ENCODE measurements at places on chromosomes 16 and 17.

- DNase-seq = no peak
These were observed 18.9 kb downstream of the KPNA2 start for GRCh38 chr17:68054296-68054900.

GRCh38 chr16:27080895-27081294, 14.2 kb downstream of the C16orf82 start:
- DNase-seq = peak; percentile 6

DNA sequence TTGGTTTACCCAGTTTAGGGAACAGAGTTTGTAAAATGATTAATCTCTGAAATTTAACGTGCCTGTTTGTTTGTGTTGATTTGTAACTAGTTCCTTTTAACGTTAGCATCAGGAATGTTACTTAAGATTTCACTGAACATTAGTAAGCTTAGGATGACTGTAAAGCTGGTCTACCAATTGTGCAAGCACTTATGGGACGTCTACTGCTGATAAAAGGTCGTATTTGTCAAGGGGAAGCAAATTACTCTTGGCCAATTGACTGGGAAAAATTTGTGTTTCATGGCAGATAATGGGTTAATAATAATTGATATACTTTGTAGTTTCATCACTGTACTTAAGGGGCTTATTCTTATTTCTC, 11.8 kb downstream of the METTL9 start:
- DNase-seq = no peak

- DNase-seq = no peak
These were observed 25.1 kb downstream of the STAT5B start for GRCh38 chr17:42251115-42251514.

DNA sequence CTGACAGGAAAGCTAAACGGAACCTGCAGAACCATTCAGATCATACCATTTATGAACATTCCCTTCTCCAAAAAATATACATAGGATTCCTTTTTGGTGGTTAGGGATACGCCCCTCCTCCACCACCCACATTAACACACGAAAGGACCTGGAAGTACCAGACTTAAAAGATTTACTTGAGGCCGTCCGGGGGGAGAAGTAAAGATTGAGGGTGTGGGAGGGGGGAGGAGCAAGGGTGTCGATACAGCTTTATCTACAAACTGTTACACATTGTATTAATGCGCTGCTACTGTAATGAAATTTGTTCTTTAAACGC, 537 bp downstream of the PALB2 start:
- peak; percentile 2 for DNase-seq

- DNase-seq = no peak
These were observed 70.5 kb downstream of the ZNF778 start for GRCh38 chr16:89287777-89288576.

- DNase-seq = no peak
These were observed 19.5 kb upstream of the MED13 start for GRCh38 chr17:62084585-62084984.

DNA sequence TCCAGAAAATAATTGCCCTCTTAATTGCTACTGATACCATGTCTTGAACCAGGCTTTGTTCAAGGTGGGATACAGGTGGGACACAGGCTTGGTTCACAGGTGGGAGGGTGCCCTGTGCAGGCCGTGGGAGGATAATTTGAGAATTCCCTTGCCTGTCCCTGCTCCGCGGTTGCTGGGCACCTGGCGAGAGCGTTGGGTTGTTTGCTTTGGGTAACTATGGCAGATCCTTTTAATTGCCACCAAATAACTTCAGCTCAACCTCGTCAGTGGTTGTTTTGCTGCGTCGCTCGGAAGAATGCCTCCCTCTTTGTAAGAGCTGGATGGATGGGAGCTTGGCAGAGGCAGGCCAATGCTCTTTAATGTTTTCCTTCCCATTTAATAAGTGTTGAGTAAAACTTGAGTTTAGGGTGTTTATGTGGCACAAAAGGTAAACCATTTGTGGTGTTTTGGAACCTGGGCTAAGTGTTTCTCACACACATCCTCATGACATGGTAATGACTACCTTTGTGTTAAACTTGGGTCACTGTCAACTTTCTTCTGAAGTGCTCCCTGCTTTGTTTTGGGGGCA, 202.5 kb downstream of the MSI2 start:
- DNase-seq = no peak

DNA sequence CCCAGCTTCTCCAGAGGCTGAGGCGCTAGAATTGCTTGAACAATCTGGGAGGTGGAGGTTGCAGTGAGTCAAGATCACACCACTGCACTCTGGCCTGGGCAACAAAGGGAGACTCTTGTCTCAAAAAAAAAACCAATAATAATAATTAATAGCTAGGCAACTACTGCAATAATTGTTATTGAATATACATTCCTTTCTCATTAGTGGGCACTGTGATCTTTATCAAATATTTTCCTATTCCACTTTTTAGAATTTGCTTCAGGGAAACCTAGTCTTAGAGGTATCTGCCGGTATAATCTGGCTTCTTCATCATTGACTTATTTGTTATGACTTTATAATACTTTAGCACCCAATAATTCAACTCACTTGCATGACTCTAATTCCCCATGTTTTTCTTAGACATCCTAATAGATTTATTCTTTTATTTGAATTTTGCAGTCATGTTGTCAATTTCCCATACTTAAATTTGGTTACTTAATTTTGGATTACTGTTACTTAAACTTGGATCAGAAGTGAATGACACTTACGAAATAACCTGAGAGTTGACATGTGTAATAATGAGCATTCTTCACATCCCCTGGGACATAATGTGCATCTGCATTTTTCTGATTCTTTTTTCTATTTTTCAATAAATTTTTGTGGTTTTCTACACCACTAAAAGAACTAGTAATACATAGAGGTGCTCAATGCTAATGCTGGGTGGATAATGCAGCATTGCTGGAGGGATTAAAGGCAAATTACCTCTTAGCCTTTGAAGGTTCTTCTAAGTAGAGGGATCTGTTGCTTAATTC, 25.0 kb upstream of the KCNJ16 start:
- DNase-seq = no peak

DNA sequence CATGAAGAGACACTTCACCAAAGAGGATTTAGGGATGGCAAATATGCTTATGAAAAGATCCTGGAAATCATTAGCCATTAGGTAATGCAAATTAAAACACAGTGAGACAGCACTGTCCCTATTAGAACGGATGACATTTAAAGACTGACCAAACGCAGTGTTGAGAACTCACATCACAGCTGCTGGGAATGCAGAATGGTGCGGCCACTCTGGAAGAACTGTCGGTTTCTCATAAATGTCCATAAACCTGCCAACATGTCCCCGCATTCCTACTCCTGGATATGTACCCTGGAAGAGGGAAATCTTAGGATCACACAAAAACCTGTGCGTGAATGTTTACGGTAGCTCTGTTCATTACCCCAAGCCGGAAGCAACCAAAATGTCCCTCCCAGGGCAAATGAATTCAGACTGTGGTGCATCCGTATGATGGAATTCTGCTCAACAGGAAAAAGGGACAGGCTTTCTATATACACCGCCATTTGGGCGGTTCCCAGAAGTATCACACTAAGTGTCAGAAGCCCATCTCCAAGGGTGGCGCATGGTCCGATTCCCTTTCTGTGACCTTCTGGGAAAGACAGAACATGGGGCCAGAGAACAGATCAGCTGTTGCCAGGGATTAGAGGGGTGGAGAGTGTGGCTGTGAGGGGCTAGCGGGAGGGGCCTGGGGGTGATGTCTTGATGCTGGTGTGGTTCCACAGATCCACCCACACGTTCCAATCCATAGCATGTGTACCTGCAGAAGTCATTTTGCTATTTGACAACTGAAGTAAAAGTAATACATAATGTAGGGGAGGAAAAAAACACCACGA, 197.2 kb upstream of the CHMP6 start:
- no peak for DNase-seq

DNA sequence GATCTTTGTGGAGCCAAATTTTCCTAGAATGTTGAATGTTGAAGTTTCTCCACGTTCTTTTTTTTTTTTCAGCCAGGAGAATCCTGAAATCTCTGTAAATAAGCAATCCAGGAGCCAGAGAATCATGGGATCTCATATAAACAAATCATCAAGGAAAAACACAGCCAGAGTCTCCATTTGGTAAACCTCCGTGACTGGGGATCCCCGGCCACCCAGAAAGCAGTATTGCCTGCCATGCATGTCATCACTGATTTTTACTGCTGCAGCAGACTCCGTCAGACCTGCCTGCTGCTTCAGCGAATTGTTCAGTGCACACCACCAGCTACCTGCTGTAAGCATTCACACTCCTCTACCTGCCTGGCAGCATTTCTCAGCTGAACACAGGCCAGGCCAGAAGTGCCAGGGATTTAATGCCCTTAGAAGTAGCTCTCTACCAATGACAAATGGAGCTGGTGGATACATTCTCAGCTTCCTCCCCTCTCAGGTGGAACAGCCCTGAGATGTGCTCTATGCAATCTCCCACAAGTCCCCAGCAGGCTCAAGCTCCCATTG, 158.6 kb downstream of the CYLD start:
- no peak for DNase-seq

DNA sequence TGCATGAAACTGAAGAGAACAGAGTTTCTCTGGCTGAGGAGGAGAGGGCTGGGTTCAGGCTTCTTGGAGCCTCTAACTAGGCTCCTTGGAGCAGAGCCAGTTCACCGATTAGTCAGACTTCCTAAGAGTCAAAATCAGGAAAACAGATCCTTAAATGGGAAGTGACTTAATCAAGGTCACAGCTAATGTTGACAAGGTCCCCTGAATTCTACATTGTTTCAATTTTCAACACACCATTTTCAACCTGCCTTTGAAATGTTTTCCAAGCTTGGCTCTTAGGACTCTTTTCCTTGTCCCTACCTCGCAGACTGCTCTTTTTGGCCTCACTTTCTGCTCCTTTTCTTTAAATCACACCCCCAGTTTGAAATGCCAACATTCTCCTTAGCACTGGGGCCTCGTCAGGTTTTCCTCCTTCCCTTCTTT, 16.3 kb downstream of the MYL4 start:
- DNase-seq = no peak

All from T-helper 2 cell (primary cell).